ENCODE measurements at places on chromosomes 5 and 9. TPM values are rescaled to one million over a fixed set of nuclear protein-coding genes. Genes with fewer than 3 reads are reported as not detected.

LHX2 gene
- total RNA-seq: not detected

DNA sequence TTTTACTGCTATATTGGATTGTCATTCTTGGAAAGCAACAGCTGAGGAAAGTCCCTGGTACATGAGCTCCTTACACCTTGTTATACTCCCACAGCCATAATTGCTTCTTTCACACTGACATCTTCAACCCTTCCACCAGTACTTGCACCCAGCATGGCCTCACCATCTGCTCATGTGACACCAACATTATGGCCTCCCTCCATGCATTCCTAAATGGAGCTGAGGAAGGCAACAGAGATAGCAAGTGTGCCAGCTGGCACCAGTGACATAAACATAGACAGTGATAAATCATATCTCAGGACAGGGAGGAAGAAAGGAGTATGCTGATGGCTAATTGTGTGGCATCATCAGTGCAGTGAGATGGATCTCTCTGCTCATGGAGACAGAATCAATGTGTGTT is 119.5 kb downstream of the BAAT start:
- no peak for DNase-seq

DNA sequence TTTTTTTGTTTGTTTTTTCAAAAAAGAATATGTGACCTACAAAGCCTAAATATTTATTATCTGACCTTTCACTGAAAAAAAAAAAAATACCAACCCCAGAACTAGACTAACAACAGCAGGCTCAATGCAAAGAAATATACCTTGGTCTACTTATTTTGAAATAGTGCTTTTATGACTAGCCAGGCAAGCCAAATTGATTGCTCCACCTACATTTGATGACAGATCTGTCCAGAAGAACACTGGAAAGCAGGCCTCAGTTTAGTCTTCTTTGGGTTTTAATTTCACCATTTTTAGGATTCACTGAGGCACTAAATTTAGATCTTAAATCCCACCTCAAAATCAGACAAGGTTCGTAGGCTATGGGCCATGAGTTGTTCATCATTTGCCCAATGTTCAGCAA is 97.3 kb downstream of the PLPP1 start:
- no peak for DNase-seq

TAF11L5 gene
- not detected for total RNA-seq

DNAH5 gene
- 0.97 TPM for total RNA-seq

KIF24 gene
- total RNA-seq: 3.5 TPM

DNA sequence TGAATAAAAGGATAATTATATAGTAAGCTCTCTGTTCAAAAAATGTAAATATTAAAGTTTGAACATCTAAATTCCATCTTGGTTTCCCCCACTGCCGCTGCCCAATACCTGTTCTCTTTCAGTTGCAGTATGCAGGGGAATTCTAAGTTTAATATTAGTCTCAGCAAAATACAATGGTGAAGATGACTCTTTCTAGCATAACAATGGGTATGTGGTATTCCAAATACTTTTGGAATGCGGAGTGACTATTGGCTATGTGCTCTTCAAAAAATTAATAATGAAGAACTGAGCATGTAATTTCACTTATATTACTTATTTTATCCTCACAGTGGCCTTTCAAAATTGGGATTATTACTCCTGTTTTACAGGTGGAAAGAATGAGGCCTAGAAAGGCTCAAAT is 3.4 kb downstream of the CDKN2B-AS1 start:
- DNase-seq: no peak

- peak; percentile 92 for DNase-seq
Measured at GRCh38 chr5:150144246-150144801, 11.3 kb downstream of the PDGFRB start.

GRCh38 chr5:107476783-107477182 is 194.0 kb downstream of the EFNA5 start:
- peak; percentile 54 for DNase-seq

- peak; percentile 72 for DNase-seq
Measured at GRCh38 chr9:76215066-76215465, 179.2 kb downstream of the RFK start.

SLC36A3 gene
- total RNA-seq: not detected

DNA sequence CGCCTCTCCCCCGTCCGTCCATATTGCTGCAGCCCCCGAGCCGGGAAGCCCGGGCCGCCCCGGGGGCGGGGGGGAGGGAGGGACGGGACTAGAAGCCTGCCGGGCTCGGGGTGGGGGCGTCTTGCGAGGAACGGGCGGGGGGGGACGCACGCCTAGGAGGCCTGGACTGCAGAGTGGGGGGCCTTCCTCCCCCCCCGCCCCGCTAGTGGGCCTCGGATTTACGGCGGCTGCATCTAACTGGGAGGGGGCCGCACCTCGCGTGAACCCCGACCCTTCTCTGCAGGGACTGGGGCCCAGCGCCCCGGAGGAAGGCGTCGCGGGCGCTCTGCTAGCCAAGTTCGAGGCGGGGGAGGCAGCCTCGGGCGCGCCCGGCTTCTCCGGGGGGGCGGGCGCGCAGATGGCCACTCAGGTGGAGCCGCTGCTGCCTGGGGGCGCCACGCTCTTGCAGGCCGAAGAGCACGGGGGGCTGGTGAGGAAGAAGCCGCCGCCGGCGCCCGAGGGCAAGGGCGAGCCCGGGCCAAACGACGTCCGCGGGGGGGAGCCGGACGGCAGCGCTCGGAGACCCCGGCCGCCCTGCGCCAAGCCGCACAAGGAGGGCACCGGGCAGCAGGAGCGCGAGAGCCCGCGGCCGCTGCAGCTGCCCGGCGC is at the start of gene LARP1:
TSS of gene LARP1 (plus strand) at position 17 of the 648 bp plus-strand sequence. CDS start at position 398, 381 bp downstream.
- peak; percentile 34 for DNase-seq

PRUNE2 gene
- 5.5 TPM for total RNA-seq

CYLC2 gene
- not detected for total RNA-seq

- DNase-seq: no peak
Measured at GRCh38 chr5:54384356-54384933, 71.1 kb upstream of the HSPB3 start.

- DNase-seq: no peak
Measured at GRCh38 chr5:169571355-169571754, 12.2 kb upstream of the SPDL1 start.

GRCh38 chr9:106052166-106052565 is 357.8 kb downstream of the TMEM38B start:
- DNase-seq: no peak

FUT7 gene
- total RNA-seq: not detected

DNA sequence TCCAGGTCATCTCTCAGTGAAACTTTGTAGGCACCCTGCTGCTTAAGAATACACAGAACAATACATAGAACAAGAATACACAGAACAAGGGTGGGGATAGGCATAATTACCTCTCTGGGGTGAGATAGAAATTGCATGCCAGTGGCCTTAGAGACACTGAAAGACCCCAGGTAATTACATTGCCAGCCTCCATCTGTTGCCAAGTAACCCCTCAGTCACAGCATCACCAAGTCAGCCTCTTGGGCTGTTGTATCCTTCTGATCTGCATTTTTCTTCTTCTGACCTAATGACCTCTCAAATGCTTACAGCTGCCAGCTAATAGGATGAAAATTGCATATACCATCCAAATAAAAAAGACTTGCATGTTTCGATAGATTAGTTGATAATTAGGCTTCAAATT is 167.7 kb downstream of the GRIA1 start:
- no peak for DNase-seq

- no peak for DNase-seq
Measured at GRCh38 chr5:179195561-179196404, 135.6 kb downstream of the ZNF354C start.

DNA sequence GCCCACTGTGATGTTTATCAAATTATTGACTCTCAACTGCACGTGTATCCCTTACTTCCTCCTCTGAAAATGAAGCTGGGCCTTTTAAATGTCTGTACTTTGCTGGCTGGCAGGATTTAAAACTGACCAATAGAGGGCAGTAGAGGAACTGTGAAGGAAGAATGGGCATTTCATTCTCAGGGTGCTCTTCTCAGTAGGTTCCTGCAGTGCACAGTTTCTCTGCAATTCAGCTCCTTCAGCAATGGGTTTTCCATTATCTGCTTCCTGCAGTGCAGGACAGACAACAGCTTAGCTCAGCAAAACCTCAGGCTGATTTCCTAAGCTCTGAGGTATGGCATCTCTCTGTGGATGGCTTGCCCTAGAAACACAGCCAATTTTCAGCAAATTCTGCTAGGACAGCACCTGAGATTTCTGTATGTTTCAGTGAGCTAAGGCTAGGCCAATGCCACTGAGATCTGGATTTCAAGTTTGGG is 298.4 kb upstream of the PRDM9 start:
- peak; percentile 0 for DNase-seq

DNA sequence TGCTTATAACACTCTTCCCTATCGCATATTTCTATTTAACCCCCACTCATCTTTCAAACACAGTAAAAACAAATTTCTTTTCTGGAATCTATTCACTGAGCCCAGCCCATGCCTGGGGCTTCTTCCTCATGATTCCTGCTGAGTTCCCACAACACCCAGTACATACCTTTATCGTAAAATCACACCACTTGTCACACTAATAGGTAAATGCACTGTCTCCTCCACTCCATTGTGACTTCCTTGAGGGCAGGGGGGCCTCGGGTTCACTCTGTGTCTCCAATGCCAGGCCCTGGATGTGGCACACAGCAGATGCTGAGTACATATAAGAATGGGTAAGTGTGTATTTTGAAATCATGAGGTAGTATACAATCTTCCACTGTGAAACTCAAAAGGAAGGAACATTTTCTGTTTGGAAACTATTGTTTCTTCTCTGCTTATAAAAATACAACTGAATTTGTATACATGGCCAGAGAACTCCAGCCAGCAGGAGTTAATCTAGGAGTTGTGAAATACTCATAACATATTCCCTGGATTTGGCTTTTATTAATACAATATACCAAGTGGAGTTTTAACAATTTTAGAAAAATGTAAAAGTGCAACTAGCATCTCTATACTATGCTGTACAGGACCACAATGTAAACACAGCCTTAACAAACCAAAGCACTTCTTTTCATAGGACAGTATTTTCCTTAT is 7.2 kb downstream of the PLK2 start:
- DNase-seq: peak; percentile 27

DNA sequence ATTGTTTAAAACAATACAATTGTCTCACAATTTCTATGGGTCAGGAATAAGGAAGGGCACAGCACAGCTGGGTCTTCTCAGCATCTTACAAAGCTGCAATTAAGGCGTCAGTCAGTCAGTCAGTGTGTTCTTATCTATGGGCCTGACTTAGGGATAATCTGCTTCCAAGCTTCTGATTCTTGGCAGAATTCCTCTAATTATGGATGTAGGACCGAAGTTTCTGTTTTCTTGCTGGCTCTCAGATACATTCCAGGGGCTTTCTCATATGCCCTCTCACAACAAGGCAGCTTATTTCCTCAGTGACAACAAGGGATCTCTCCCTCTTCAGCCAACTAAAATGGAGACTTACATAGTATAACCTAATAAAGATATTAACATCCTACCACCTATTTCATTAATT is 1925.3 kb upstream of the ACO1 start:
- no peak for DNase-seq

DNA sequence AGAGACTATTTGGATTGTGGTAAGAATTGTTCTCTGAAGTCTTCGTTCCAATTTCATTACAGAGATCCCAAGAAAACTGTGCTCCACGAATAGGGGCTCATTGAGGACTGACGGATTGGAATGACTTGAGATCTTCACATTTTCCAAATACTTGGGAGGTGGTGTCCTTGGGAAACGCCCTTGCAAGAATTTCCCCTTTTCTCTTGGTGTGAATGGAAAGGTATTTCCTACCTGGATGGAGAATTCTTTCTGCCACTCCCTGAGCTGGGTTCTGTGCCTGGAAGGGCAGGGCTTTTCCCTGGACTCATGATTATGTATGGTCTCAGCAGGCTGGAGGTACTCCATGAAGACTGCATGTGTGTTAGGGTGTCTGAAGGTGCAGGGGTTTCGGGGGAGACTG is 53.9 kb downstream of the SNX18 start:
- no peak for DNase-seq

DNA sequence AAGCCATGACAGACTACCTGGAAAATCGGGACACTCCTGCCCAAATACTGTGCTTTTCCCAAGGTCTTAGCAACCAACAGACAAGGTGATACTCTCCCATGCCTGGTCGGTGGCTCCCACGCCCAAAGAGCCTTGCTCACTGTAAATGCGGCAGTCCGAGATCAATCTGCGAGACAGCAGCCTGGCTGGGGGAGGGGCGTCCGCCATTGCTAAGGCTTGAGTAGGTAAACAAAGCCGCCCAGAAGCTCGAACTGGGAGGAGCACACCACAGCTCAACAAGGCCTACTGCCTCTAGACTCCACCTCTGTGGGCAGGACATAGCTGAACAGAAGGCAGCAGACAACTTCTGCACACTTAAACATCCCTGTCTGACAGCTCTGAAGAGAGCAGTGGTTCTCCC is 272.1 kb upstream of the CCNG1 start:
- no peak for DNase-seq

DNA sequence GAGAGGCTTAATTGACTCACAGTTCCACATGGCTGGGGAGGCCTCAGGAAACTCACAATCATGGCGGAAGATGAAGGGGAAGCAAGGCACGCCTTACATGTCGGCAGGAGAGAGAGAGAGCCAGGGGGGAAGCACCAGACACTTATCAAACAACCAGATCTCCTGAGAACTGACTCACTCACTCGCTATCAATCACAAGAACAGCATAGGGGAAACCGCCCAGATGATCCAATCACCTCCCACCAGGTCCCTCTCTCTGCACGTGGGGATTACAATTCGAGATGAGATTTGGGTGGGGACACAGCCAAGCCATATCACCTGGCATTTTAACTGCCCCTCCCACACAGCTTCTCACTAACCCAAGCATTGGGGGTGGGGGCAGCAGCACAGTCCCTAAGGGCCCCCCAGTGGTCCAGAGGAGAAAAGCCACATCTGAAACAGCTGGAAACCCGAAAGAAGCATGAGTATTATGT is 76.1 kb upstream of the ASS1 start:
- DNase-seq: no peak

TRPM6 gene
- total RNA-seq: under 0.01 TPM

FCN1 gene
- total RNA-seq: not detected

GRCh38 chr5:14009575-14009974 is 65.1 kb upstream of the DNAH5 start:
- DNase-seq: peak; percentile 60

DNA sequence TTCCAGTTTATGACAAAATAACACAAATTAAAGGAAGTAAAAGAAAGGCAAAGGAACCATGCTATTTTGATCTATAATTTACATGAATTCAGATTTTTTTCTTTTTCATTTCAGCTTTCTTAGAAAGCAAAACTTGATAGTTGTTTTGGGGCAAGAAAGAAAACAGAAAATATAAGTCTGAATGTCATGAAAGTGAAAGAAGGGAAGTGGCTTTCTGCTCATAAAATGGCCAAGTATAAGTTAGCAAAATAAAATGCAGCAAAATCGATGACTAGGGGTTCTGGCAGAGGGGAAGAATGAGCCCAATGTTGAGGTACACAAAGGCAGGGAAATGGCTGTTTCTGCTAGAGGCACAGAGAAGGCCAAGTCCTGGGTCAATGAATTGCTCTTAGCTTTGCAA is 3.0 kb upstream of the IFNW1 start:
- DNase-seq: no peak

SNCB gene
- not detected for total RNA-seq

Data from fibroblast of villous mesenchyme (primary cell).